ENCODE measurements at places on chromosomes 6 and 20.

GRCh38 chr6:113560376-113560775 is 296.8 kb upstream of the MARCKS start:
- no peak for DNase-seq

DNA sequence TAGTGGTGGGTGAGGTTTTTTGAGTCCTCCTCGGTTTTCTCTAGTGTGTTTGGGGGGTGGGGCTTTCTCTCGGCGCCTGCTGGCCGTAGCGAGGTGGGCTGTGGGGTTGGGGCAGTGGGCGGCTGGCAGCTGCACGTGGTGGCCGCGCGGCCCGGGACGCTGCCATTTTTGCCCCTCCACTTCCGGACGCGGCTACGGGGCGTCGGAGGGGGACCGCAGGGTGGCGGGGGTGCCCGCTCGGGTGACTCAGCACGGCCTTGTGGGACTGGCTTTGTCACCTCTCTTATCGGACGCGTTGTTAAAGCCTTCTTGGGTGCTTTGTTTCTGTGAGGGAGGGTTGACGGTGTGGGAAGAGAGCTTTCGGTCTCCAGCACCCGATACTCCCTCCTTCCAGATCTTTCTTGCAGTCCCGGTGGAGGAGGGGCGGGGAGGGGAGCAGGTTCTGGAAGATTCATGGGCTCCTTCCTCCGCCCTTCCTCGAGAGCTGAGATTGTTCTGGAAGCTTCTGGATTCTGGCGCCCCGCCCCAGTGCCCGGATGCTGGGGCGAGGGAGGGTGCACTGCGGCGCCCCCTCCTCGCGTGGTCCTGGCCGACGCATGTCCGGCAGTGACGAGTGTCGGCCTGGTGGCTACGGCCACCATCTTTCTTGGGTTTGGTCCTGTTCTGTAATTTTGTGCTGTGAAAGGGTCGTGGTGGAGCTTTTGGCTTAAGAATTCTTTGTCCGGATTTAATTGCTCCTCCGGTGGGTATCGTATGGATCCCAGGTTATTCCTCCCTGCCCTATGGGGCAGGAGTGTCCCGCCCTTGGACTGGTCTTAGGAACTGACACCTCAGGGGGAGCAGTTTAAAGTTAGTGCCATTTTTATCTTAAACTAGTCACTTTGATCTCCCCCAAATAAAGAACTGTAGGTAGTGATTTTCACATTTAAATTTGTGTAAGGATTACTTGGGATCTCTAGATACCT is 719 bp downstream of the HSP90AB1 start:
- peak; percentile 82 for DNase-seq

GRCh38 chr20:61562491-61562890 is 310.4 kb downstream of the CDH4 start:
- DNase-seq = no peak

GRCh38 chr6:150857062-150857944 is 8.2 kb upstream of the MTHFD1L start:
- DNase-seq = no peak

DNA sequence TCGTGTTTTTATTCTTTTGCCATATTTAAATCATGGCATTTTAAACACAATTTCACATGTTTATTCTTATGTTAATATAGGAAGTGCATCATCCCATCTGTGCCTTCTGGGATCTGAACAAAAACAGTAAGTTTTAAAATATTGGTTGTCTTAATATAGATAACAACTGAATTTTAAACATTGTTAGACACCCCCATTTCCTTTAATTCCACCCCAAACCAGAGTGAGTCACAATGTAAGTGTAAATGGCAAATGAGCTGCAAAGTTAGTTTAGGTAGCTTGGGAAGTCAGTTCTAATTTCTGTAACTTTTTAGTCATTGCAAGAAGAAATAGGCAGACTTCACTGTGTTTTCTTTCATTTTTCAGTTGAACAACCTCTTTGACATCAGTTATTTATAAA is 108.0 kb downstream of the ADGRG6 start:
- DNase-seq = no peak
